ENCODE measurements at places on chromosomes 2 and 18.

DNA sequence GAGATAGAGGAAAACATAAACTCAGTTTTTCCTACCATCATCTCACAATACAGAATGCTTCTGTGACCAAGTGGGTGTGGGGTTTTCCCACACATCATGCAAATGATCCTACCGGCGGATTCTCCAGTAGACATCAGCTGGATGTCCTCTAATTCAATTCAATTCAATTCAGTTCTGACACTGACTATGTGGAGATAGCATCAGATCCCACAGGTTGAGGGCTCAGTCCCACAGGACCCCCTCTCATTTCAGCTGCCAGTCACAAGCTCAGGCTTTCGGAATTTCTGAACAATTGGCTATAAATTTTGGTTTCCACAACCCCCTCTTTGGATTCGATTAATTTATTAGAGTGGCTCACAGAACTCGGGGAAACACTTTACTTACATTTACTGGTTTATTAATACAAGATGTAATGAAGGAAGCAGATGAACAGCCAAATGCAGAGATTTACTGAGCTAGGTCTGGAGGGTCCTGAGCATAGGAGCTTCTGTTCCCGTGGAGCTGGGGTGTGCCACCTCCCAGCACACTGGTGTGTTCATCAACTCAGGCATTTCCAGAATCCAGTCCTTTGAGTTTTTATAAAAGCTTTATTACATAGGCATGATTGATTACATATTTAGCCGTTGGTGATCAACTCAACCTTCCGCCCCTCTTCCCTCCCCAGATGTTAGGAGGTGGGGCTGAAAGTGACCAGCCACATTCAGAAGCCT lies 350.1 kb downstream of the MYCN start:
- DNase-seq, result no peak

GRCh38 chr18:55584201-55584600 lies 3.8 kb downstream of the TCF4 start:
- no peak for DNase-seq

GRCh38 chr18:63977040-63977439 lies 7.2 kb downstream of the SERPINB8 start:
- no peak for DNase-seq

DNA sequence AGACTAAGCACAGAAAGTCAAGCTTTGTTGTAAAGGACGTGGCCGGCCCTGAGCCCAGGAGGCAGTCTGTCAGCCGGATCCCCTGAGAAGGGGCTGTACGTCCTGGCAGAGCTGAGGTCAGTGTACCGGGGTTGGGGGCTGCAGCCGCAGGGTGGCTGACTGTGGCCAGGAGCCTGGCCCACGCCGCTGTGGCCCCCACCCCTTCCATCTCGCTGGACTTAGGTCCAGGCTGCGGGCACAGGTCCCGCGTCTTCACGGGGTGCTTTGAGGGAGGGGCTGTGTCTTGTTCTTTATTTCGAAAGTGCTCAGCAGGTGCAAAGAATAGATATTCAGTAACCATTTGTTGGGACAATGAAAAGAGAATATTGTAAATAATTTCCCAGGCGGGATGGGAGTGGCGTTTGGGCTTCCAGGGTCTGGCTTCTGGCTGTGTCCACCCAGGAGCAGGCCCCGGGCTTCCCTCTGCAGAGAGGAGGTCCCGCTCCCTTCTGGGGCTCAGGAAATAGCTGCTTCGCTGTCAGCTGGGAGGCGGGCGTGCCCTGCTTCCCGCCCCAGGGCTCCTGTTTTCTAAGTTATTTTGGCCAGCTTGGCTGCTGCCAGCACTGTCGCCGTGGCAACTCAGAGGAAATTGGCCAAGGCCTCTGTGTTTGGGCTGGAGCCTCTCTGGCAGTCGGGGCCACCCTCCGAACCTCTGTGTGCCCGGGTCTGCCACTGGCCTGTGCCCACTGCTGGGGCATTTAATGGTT lies 7.4 kb downstream of the NFATC1 start:
- DNase-seq, result peak; percentile 99

- peak; percentile 91 for DNase-seq
These were observed 1.8 kb downstream of the B3GNT7 start for GRCh38 chr2:231397011-231397927.

GRCh38 chr18:75053028-75053629 lies 155.8 kb downstream of the PTGR3 start:
- no peak for DNase-seq

- DNase-seq, result no peak
These were observed 86.9 kb downstream of the SESTD1 start for GRCh38 chr2:179177694-179178093.

GRCh38 chr2:38296197-38296780 lies 80.8 kb downstream of the ATL2 start:
- DNase-seq, result no peak

DNA sequence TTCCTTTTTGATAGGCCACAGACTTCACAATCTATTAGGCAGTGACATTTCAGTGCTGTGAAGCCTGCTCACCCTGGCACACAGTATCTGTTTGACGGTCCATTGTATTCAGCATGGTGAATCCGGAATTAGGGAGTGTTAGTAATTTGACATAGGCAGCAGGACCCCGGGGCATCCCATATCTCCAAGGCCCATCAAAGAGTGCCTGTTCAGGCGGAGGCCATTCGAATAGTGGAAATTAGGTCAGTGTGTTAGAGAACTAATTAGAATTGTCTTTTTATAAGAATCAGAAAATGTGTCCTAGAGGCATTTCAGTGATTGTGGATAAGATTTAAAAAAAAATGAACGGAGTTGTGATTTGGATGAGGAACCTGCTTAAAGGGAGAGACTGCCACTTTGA lies 818.8 kb upstream of the SOX11 start:
- no peak for DNase-seq

DNA sequence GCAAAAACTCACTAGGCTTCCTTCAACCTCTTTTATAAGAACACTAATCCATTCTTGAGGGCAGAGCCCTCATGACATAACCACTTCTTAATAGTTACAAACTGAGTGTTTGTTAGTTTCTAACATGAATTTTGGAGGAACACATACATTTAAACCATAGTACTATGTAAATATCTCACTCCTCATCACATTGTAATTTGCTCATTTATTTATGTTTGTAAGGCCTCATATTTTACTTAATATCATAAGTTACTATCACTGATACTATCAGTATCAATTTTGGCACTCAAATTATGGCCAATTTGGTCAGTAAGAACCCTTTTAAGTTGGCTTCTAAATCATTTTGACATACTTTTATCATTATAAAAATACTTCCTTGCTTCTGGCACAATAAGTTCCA lies 603.1 kb downstream of the ZEB2 start:
- DNase-seq, result no peak

- no peak for DNase-seq
These were observed 69.0 kb downstream of the IL1R2 start for GRCh38 chr2:102060792-102061191.

Data from osteoblast (primary cell).